Vagina (tissue), 2 donors: ENCODE measurements at places on chromosomes 3 and 15. TPM values are rescaled to one million over a fixed set of nuclear protein-coding genes. Genes with fewer than 3 reads are reported as not detected.

GRCh38 chr3:97719156-97719821, 45.3 kb upstream of the ARL6 start:
- no peaks in the 10 kb centered on the region for H3K4me1 ChIP-seq
- no peaks in the 10 kb centered on the region for H3K36me3 ChIP-seq
- no peaks in the 10 kb centered on the region for H3K27me3 ChIP-seq
- H3K27ac ChIP-seq: no peak overlapping the region
- DNase-seq: no peak
- no peak overlapping the region for H3K4me3 ChIP-seq

GRCh38 chr3:48402281-48402732, 27.6 kb downstream of the PLXNB1 start:
- H3K4me3 ChIP-seq: no peak overlapping the region
- no peaks in the 10 kb centered on the region for H3K27me3 ChIP-seq
- H3K36me3 ChIP-seq: peaks cover 35% of the 10 kb centered on the region
- peak; percentile 98 for DNase-seq
- H3K27ac ChIP-seq: peak overlapping the region; percentile 82
- H3K4me1 ChIP-seq: peaks cover 12% of the 10 kb centered on the region

DNA sequence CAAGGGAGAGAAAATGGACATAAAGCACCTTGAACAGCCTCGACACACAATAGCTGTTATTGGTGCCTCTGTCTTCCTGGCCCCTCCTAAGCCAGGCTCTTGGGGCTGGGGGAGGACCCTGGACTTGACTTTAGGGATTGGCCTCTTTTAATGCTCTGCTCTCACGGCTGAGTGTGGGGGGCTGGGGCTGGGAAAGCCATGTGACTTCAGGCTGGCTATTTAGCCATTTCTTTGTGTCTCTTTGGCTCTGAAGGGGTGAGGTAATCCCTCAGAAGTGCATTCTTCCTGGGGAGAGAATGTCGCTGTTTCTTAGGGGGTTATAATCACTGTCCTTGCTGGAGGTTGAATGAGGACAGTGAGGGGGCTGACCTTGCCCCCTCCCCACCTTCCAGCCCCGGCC, 26.2 kb downstream of the MAGEF1 start:
- no peak for DNase-seq
- H3K4me3 ChIP-seq: no peak overlapping the region
- H3K36me3 ChIP-seq: no peaks in the 10 kb centered on the region
- H3K4me1 ChIP-seq: peaks cover 52% of the 10 kb centered on the region
- no peaks in the 10 kb centered on the region for H3K27me3 ChIP-seq

- no peaks in the 10 kb centered on the region for H3K36me3 ChIP-seq
- no peak overlapping the region for H3K27ac ChIP-seq
- H3K4me1 ChIP-seq: no peaks in the 10 kb centered on the region
- no peaks in the 10 kb centered on the region for H3K27me3 ChIP-seq
Observed at GRCh38 chr3:25854635-25855034, 64.7 kb downstream of the OXSM start.

- H3K27me3 ChIP-seq: no peaks in the 10 kb centered on the region
- no peak overlapping the region for H3K27ac ChIP-seq
- H3K36me3 ChIP-seq: peaks cover 64% of the 10 kb centered on the region
Observed at GRCh38 chr3:186789554-186790260, 6.3 kb downstream of the EIF4A2 start.

DNA sequence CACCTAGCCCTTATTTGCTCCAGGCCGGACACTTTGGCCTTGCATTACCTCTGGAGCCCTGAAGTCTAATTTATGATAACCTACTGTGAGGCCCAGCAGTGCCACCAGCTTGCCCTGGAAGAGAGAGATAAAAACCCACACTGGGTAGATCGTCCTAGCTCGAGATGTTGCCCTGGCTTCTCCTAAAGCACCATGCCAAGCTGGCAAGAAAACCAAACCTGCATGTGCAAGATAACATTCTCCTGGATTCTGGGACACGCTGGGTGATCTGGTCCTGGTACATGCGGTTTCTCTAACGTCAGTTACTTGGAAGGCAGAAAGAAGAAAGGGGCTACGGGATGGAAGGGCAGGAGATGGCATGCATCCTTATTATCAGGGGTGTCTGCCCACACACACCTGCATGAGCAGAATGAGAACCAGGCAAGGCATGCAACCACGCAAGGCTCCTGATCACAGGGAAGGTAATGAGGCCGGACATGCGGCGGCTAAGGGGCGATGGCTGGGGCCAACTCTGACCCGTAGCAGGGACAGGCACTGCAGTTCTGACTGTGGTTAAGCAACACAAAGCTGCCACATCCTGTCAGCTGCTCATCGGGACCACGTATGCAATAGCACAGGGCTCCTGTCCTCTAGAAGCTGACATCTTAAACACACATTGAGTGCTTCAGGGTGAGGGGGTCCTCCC, 73.0 kb downstream of the OXNAD1 start:
- H3K27ac ChIP-seq: no peak overlapping the region
- H3K4me1 ChIP-seq: peaks cover 11% of the 10 kb centered on the region
- no peak overlapping the region for H3K4me3 ChIP-seq
- no peaks in the 10 kb centered on the region for H3K36me3 ChIP-seq
- H3K27me3 ChIP-seq: no peaks in the 10 kb centered on the region

GRCh38 chr15:89068325-89068784, 19.9 kb upstream of the ABHD2 start:
- H3K4me3 ChIP-seq: no peak overlapping the region
- no peaks in the 10 kb centered on the region for H3K4me1 ChIP-seq
- no peak overlapping the region for H3K27ac ChIP-seq
- no peak for DNase-seq
- no peaks in the 10 kb centered on the region for H3K36me3 ChIP-seq
- H3K27me3 ChIP-seq: no peaks in the 10 kb centered on the region

GRCh38 chr15:73745073-73745472, 8.1 kb downstream of the INSYN1 start:
- H3K4me3 ChIP-seq: no peak overlapping the region
- no peaks in the 10 kb centered on the region for H3K27me3 ChIP-seq
- H3K27ac ChIP-seq: no peak overlapping the region
- no peak for DNase-seq
- peaks cover 23% of the 10 kb centered on the region for H3K4me1 ChIP-seq

GRCh38 chr3:49277383-49277775, 347 bp upstream of the C3orf62 start:
- no peak for DNase-seq
- no peaks in the 10 kb centered on the region for H3K27me3 ChIP-seq
- H3K4me3 ChIP-seq: peak overlapping the region; percentile 54
- H3K4me1 ChIP-seq: peaks cover 38% of the 10 kb centered on the region

- peak overlapping the region; percentile 67 for H3K27ac ChIP-seq
- H3K4me1 ChIP-seq: peaks cover 32% of the 10 kb centered on the region
- no peaks in the 10 kb centered on the region for H3K27me3 ChIP-seq
- H3K4me3 ChIP-seq: peak overlapping the region; percentile 33
- no peak for DNase-seq
Observed at GRCh38 chr15:66654739-66655375, 47.2 kb upstream of the SMAD6 start.

The KLHL40 gene
- total RNA-seq: not detected

The SLC28A2 gene
- not detected for total RNA-seq

The ABCC5 gene
- total RNA-seq: 67.5 TPM

The FEZF2 gene
- not detected for total RNA-seq

The UCN2 gene
- total RNA-seq: 5.2 TPM

The CYP1A1 gene
- total RNA-seq: 1.5 TPM

The CDHR4 gene
- not detected for total RNA-seq
